ENCODE measurements at places on chromosomes 6 and 20.

DNA sequence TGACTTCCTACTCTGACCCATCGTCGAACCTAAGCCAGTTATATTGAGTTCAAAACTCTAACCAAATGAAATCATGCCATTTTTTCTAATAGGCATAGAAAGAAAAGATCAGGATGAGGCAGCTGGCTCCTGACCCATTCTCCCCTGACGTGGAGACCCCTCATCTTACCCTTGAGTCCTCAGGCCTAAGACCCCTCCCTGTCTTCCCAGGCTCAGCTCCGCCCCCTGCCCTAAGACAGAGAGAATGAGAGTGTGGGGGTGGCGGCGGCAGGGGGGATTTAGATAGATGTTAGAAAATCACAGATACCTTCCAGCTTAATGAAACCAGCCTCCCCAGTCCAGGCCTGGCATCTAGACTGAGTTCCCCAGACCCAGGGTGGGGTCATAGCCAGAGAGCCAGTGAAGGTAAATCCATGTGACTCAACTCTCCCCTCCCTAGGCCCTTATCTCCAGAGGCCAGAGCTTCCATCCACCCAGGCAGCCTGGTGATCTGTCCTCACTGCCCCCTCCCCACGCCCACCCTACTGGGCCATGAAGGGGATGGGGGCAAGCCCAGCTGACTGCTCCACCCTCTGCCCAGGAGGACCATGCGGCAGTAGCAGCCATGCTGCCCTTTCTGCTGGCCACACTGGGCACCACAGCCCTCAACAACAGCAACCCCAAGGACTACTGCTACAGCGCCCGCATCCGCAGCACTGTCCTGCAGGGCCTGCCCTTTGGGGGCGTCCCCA lies 6.8 kb downstream of the TMEM63B start:
- H3K4me1 ChIP-seq = peaks cover 15% of the 10 kb centered on the region
- peaks cover 58% of the 10 kb centered on the region for H3K36me3 ChIP-seq
- no peak for DNase-seq
- H3K4me3 ChIP-seq = no peak overlapping the region
- H3K27me3 ChIP-seq = no peaks in the 10 kb centered on the region

- H3K36me3 ChIP-seq = no peaks in the 10 kb centered on the region
- H3K4me1 ChIP-seq = no peaks in the 10 kb centered on the region
Measured at GRCh38 chr6:114342086-114342825, 567 bp downstream of the HS3ST5 start.

GRCh38 chr6:20119485-20119884 lies 92.8 kb downstream of the MBOAT1 start:
- H3K4me1 ChIP-seq = no peaks in the 10 kb centered on the region
- no peak for DNase-seq
- H3K36me3 ChIP-seq = no peaks in the 10 kb centered on the region
- H3K4me3 ChIP-seq = no peak overlapping the region
- H3K27me3 ChIP-seq = no peaks in the 10 kb centered on the region

GRCh38 chr20:21583486-21584168 lies 69.8 kb upstream of the NKX2-2 start:
- H3K27ac ChIP-seq = no peak overlapping the region
- no peak overlapping the region for H3K4me3 ChIP-seq
- peaks cover 4% of the 10 kb centered on the region for H3K27me3 ChIP-seq
- H3K4me1 ChIP-seq = no peaks in the 10 kb centered on the region
- no peak for DNase-seq

DNA sequence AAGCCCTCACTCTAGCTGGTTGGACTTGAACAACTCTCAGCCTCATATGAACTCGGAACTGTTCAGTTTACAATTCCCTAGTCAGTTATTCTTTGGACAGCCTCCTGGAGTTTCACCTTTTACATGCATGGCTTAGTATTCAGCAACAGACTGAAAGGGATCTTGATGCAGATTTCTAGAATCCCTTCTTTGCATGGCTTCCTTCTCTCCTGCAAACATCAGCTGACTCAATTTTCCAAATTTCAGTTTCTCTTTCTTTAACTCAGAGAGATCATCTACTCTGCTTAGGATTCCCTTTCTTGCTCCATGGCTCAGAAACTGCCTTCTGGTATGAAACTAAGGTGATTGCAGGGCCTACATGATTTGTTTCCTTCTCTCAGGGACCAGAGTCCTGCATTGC lies 99.6 kb downstream of the CEP57L1 start:
- H3K4me3 ChIP-seq = no peak overlapping the region
- DNase-seq = no peak
- no peaks in the 10 kb centered on the region for H3K36me3 ChIP-seq
- H3K27ac ChIP-seq = no peak overlapping the region
- no peaks in the 10 kb centered on the region for H3K27me3 ChIP-seq

- H3K36me3 ChIP-seq = no peaks in the 10 kb centered on the region
- H3K27me3 ChIP-seq = no peaks in the 10 kb centered on the region
- H3K4me1 ChIP-seq = no peaks in the 10 kb centered on the region
- H3K4me3 ChIP-seq = no peak within 1 kb of the TSS
- no peak for DNase-seq
- no peak within 1 kb of the TSS for H3K27ac ChIP-seq
Measured at GRCh38 chr6:73353636-73354593, at the start of gene DPPA5. DPPA5 (minus strand) TSS chr6:73354276; CDS start chr6:73354225, 51 bp downstream.
